ENCODE measurements at places on chromosomes 1 and 21.

DNA sequence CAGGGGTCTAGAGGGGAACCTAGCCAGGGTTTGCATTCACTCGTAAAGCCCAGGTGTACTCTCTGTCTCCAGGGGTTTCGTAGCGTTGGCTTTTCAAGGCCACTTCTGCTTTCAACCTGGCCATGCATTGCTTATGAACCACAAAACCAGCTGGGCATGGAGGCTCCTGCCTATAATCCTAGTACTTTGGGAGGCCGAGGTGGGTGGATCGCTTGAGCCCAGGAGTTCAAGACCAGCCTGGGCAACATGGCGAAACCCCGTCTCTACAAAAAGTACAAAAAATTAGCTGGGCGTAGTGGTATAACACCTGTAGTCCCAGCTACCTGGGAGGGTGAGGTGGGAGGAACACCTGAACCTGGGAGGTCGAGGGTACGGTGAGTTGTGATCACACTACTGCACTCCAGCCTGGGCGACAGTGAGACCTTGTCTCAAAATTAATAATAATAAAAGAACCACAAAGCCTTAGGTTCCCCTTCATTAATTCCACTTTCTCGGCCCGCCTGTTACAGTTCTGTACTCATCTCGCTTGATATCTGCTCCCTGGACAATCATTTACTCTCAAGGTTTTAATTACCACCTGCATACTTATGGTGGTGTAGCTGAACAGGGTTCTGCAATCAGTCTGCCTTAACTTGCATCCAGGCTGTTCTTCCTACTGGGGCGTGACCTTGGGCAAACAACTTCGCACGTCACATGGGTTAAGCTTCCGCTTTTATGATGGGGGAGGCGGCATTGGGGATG, 6.1 kb downstream of the SLC16A4 start:
- no peak for DNase-seq

DNA sequence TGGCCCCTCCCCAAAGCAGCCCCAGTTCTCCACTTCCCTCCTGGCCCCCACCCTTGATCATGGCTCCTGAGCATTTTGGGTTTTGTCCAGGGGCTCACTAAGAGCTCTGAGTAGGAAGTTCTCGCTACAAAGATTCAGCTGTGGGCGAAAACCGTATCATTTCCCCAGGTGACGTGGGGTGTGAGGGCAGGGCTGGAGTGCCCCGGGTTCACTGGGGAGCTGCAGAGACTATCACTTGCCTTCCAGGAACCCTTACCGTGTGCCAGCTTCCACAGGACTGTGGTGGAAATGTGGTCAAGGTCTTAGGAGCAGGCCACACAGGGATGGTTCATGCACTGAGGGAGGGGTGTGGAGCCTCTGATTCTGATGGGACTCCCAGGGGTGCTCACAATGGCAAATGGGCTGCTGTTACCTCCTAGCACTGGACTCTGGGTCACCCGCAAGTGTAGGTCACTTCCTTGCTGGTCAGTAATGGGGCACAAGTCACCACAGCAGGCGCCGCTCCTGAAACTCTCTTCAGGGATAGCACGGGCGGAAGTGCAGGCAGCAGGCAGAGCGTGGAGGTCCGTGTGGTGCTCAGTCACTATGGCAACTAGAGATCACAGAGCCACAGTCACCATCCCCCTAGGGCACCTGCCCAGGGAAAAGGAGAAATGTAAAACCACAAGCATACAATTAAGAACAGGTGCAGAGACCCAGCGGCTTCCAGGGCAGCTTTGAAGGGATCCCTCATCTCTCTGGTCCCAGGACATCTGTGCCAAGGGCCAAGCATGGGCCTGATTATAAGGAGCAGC, 35.4 kb downstream of the RSPH1 start:
- no peak for DNase-seq

DNA sequence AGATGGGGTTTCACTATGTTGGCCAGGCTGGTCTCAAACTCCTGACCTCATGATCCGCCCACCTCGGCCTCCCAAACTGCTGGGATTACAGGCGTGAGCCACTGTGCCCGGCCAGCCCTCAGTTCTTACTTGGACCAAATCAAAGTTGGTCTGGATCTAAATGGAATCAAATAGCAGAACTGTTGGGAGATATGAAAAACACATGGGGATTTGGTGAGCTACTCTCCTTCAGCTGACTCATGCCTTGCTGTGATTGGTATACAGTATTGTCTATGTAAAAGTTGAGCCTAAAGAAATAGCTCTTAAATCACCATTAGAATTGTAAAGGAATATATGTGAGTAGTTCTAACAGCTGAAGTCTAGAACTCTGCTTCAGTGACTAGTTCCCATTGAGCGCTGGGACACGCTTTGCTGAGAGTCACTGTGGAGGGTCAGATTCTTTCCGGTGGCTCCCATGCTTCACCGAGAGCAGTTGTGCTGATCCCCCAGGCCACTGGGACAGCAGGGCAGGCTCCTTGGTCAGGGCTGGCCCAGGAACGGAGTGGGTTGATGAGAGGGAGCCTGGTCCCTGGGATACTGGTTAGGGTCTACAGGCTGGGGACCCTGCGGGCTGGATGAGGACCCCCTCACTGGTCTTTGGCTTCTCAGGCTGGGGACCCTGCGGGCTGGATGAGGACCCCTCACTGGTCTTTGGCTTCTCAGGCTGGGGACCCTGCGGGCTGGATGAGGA, 14.0 kb downstream of the PKNOX1 start:
- DNase-seq = no peak

GRCh38 chr1:37068260-37068659, 33.9 kb upstream of the GRIK3 start:
- DNase-seq = no peak

DNA sequence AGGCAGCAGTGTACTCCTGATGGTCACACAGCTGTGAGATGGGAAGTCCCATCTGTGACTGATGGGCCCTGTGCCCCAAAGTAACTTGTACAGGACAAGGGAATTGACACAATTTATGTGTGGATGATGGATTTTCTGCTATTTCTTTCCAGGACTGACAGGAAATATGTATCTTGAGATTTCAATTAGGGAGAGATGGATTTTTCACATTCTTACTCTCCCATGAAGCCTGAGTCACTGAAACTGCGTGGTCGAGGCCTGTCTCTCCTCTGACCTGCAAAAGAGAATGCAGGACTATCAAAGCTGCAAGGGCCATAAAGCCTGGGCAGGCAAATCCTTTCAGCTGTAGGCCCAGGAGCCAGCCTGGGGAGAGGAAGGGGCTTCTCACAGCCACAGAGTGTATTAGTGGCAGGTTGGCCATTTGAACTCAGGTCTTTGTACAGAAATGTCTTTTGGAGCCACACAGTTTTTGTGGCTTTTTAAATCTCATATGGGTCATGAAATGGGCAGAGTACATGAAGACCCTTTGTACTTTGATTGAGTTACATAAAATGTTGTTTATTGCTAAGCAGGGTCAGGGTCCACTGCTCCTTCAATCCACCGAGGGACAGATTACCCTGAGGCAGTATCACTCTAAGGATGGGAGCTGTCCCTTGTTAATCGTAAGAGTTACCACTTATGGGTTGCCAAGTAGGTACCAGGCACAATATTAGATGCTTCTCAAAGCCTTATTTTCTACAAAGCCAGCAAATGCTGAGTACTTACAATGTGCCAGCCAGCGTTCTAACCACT, 14.8 kb downstream of the ALX3 start:
- no peak for DNase-seq

GRCh38 chr1:32780628-32781234, 36.4 kb downstream of the YARS1 start:
- DNase-seq = no peak

GRCh38 chr1:185570962-185571361, 163.2 kb upstream of the HMCN1 start:
- DNase-seq = no peak

DNA sequence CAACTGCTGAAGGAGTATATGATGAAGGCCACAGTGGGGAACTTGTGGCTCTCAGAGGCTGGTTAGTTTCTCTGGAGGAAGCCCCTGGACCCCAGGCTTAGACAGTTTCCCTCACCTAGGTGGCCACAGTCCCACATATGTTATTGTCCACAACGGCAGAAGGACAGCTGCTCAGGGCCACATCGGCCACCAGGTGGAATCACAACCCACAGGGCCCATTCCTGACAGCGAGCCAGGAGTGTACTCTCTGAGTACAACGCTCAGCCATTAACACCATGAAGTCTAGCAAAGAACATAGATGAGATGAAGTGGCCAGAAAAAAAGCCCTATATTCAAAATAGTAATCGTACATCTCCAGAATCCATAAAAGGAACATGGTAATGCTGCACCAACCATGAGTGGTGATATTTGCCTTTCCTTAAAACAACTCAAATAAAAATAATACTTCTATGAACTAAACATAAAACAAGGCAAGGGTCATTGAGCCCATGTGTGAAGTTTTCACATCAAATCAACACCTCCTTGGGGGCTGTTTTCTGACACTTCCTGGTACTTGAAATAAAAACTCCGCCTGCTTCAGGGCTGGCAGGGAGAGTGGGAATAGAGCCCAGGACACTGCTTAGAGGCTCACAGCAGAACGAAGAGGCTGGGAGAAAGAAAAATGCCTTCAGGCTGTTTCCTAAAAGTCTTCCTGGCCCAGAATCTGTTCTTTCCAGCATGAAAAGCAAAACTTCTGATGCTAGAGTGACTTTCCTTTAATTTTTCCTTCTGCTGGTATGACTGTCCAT, 383.3 kb downstream of the HHAT start:
- no peak for DNase-seq

DNA sequence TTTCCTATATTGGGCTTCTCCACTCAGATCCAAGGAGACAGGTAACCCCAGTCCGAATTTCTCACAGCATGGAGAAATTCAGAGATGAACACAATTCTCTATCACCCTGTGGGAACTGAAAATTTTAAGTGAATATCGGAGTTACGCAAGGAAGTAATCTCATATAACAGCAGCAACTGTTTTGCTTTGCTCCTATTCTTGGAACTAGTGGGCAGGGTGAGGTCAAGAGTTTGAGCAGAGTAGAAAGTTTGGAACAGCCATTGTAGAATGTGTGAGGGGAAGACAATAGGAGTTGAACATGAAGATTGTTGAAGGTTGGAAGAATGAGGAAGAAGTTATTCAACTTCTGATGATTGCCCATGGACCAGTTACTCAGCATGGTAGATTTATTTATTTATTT, 24.3 kb upstream of the SLC35D1 start:
- no peak for DNase-seq

GRCh38 chr1:50538476-50538875, 115.2 kb upstream of the DMRTA2 start:
- DNase-seq = no peak

DNA sequence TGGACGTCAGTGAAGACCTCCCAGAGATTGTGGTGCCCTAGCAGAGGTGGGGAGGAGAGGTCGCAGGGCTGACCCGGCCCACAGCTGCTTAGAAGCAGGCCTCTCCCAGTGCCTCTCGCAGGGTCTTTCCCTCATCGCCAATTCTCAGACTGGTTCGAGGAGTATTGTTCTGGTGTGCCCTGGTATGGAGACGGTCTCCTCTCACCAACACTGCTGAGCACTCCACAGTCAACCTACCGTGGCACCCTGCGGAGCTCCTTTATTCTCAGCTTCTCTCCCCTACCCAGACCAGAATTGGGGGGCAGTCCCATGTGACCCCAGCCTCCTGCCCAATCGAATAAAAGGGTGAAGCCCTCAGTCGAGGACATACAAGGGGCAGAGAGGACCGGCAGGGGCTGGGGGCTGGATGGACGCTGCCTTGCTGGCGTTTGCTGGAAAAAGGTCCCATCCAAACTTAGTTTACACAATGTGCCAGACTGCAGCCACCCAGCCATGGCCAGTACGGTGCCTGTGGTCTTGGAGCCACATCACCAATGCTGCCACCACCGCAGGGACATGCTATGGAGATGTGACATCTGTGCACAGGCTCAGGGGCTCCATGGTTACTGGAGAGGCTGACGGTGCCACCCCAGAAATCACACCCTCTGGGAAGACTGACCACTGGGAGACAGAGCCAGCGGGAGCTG, 80.8 kb downstream of the STUM start:
- DNase-seq = no peak

- no peak for DNase-seq
Observed at GRCh38 chr1:198977909-198978308, 339.1 kb downstream of the PTPRC start.

Measured in stimulated activated CD8-positive, alpha-beta memory T cell treated with anti-CD3 and anti-CD28 coated beads, Interleukin-4, amount 100 ng/mL, for 4 hours (primary cell).